ENCODE measurements at places on chromosomes 2 and 18.

DNA sequence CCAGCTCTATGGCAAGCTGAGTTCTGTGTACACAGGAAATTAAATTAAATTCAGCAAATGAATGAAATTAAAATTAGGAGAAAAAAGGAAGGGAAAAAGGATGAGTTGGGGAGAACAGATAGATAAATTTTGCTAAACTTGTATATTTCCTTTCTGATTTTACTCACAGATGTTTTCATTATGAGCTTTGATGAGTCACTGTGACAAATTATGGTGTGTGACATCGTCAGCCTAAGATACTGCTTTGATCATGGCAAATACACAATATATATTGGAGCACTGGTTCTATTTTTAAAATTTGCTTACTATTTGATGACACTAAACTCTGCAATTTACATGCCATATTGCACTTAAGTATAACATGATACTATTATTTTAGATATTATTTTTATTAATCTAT, 464.6 kb upstream of the SPHKAP start:
- no peak overlapping the region for H3K27ac ChIP-seq
- H3K36me3 ChIP-seq = no peaks in the 10 kb centered on the region
- H3K4me3 ChIP-seq = no peak overlapping the region
- no peak for DNase-seq

GRCh38 chr18:63339920-63340484, 20.4 kb upstream of the BCL2 start:
- no peaks in the 10 kb centered on the region for H3K36me3 ChIP-seq
- H3K4me3 ChIP-seq = no peak overlapping the region
- DNase-seq = no peak
- no peaks in the 10 kb centered on the region for H3K27me3 ChIP-seq
- no peak overlapping the region for H3K27ac ChIP-seq

DNA sequence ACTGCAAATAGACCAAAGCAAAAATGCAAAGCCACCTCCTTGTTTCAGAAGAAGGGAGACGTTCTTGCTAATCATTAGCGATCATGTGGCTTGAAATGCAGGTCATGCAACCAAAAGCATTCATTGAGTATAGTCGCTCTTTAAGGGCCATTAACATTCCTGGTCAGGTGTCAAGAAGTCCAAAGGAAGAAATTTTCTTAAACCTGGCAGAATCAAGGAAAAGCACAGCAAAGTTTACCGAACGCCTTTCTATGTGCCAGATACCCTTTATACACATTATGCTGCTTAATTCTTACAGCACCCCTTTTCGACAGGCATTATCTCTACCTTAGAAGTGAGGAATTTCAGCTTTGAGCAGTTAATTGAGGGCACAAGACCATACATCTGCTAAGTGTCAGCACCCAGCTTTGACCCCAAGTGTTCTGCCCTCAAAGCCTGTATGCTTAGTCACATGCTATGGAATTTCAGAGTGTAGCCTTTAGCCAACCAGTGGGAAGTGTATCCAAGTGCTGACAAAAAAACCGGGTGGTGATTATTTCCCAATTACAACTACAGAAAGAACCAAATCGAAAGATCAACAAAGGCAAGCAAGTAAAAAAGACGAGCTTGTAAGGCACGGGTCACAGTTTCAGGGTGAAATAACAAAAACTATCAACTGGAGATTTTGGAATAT, 70.8 kb downstream of the EPHA4 start:
- H3K36me3 ChIP-seq = no peaks in the 10 kb centered on the region
- H3K4me3 ChIP-seq = no peak overlapping the region
- peaks cover 31% of the 10 kb centered on the region for H3K4me1 ChIP-seq

- no peak for DNase-seq
- H3K4me3 ChIP-seq = no peak overlapping the region
- no peaks in the 10 kb centered on the region for H3K27me3 ChIP-seq
- H3K4me1 ChIP-seq = no peaks in the 10 kb centered on the region
- no peak overlapping the region for H3K27ac ChIP-seq
Observed at GRCh38 chr2:9573013-9573720, 17.5 kb upstream of the ADAM17 start.

GRCh38 chr2:142873831-142874287, 3.6 kb upstream of the KYNU start:
- H3K4me1 ChIP-seq = peaks cover 47% of the 10 kb centered on the region
- DNase-seq = no peak
- H3K27me3 ChIP-seq = no peaks in the 10 kb centered on the region
- peak overlapping the region; percentile 40 for H3K27ac ChIP-seq

- H3K4me3 ChIP-seq = no peak overlapping the region
- no peaks in the 10 kb centered on the region for H3K4me1 ChIP-seq
- no peak for DNase-seq
- H3K27ac ChIP-seq = no peak overlapping the region
Observed at GRCh38 chr18:37184209-37184868, 355.4 kb downstream of the KIAA1328 start.

DNA sequence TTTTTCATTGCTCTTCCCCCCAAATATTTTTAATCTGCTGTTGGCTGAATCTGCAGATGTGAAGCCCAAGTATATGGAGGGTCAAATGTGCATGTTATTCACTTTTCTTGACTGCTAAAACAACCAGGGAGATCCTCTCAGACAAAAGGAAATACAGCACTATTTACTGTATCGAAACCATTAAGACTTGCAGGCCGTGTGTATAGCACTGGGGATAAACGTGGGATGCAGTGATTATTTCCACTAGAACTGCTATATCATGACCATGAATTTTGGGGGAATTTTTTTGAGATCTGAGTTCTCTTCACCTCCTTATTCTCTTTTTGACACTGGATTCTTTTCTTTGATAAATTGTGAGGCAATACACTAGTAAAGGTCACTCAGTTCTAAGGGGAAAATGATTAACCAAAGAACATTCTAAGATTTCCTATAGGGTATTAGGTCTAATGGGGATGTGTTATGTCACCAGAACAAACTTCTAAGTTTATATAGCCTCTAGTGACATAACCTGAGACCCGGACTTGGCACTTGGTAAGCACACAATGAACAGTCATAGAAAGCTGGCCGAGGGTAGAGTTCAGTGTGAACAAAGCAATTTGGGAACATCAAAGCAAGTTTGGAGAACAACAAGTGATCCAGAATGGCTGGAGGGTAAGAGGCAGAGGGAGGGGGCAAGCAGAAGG, 14.9 kb upstream of the UGT1A1 start:
- no peaks in the 10 kb centered on the region for H3K36me3 ChIP-seq
- no peak overlapping the region for H3K4me3 ChIP-seq
- H3K4me1 ChIP-seq = peaks cover 9% of the 10 kb centered on the region
- H3K27me3 ChIP-seq = no peaks in the 10 kb centered on the region

- H3K4me3 ChIP-seq = no peak overlapping the region
- H3K36me3 ChIP-seq = no peaks in the 10 kb centered on the region
- H3K27ac ChIP-seq = no peak overlapping the region
- no peak for DNase-seq
Observed at GRCh38 chr2:106800976-106801655, 84.9 kb downstream of the ST6GAL2 start.

- H3K27ac ChIP-seq = no peak overlapping the region
- no peaks in the 10 kb centered on the region for H3K4me1 ChIP-seq
- DNase-seq = no peak
- no peaks in the 10 kb centered on the region for H3K36me3 ChIP-seq
Observed at GRCh38 chr2:109348671-109349502, 219.9 kb downstream of the SH3RF3 start.

- DNase-seq = no peak
- H3K27ac ChIP-seq = no peak overlapping the region
- no peaks in the 10 kb centered on the region for H3K36me3 ChIP-seq
- no peaks in the 10 kb centered on the region for H3K4me1 ChIP-seq
- no peaks in the 10 kb centered on the region for H3K27me3 ChIP-seq
- H3K4me3 ChIP-seq = no peak overlapping the region
Observed at GRCh38 chr2:99550368-99550767, 60.6 kb upstream of the REV1 start.

DNA sequence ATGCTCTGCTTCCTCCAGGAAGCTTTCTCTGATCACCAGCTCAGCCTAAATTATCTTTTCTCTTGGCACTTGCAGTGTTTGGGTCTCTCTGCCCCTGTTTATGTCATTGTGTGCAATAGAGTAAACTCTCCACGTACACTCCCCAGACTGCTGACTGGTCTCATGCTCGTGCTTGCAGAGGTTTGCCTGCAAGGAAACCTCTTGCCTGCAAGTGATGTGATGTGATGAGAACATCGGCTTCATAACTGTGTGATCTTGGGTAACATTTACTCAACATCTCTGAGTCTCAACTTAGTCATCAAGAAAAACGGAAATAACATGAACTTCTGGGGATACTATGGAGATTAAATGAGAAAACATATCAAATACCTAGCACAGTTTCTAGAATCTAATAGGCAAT, 92.3 kb downstream of the BIN1 start:
- DNase-seq = no peak
- H3K27me3 ChIP-seq = no peaks in the 10 kb centered on the region
- H3K4me3 ChIP-seq = no peak overlapping the region
- no peaks in the 10 kb centered on the region for H3K36me3 ChIP-seq
- no peak overlapping the region for H3K27ac ChIP-seq

DNA sequence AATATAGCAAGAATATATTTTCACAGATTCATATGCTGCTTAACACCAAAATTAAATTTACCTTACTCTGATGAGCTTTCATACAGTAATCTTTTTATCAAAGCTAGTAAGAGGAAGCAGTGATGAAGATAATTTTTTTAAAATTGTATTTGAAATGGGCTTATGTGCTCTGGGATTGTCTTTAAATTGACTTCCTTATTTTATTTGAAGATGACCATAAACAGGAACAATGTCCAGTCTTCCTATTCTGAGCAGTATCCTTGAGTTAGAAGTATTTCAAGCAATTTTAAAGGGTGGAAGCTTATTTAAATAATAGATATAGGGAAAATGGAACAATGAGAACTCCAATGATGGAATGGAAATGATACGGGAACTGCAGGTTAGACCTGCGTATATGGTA, 211.6 kb downstream of the MCFD2 start:
- H3K4me3 ChIP-seq = no peak overlapping the region
- H3K27me3 ChIP-seq = no peaks in the 10 kb centered on the region
- no peak for DNase-seq
- H3K36me3 ChIP-seq = no peaks in the 10 kb centered on the region
- peaks cover 25% of the 10 kb centered on the region for H3K4me1 ChIP-seq

DNA sequence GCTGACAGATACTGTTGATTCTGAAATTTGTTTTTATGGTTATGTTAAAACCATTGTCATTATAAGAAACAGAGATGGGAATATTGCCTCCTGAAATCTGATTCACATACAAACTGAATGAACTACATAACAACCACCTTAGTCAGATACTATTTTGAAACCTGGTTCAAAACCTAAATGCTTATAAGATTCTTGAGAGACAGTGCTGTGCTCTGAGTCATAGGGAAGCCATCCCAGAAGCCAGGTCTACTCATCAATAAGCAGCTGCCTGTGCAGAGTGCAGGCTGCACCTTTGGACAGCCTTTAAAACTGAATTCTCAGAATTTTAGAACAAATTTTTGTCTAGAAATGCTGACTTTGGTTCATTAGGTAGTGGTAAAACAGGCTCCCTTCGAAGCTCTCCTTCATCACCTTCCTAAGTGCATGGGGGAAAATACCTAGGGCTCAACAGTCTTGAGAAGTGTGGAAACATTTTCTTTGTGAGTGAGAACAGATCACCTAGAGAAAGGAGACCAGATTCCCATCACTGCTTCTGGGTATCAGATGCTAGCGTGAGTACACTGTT, at the start of gene SERPINB7:
SERPINB7 (plus strand) TSS at position 253 of the 565 bp plus-strand sequence. CDS start 6,955 bp downstream, outside the sequence.
- H3K27ac ChIP-seq = no peak within 1 kb of the TSS
- no peak for DNase-seq
- H3K27me3 ChIP-seq = no peaks in the 10 kb centered on the region
- H3K4me3 ChIP-seq = no peak within 1 kb of the TSS

GRCh38 chr2:21358976-21359375, 235.2 kb downstream of the TDRD15 start:
- H3K27ac ChIP-seq = peak overlapping the region; percentile 8
- H3K36me3 ChIP-seq = no peaks in the 10 kb centered on the region
- peak; percentile 9 for DNase-seq
- no peak overlapping the region for H3K4me3 ChIP-seq

GRCh38 chr18:57073501-57074187, 73.2 kb upstream of the BOD1L2 start:
- H3K4me1 ChIP-seq = no peaks in the 10 kb centered on the region
- no peaks in the 10 kb centered on the region for H3K27me3 ChIP-seq
- no peak overlapping the region for H3K4me3 ChIP-seq
- H3K27ac ChIP-seq = no peak overlapping the region
- no peaks in the 10 kb centered on the region for H3K36me3 ChIP-seq

GRCh38 chr2:67838205-67838604, 224.6 kb downstream of the C1D start:
- H3K4me1 ChIP-seq = no peaks in the 10 kb centered on the region
- no peak for DNase-seq
- H3K27ac ChIP-seq = no peak overlapping the region
- no peaks in the 10 kb centered on the region for H3K36me3 ChIP-seq
- no peak overlapping the region for H3K4me3 ChIP-seq

GRCh38 chr18:76367168-76368125, 127.6 kb downstream of the ZNF516 start:
- DNase-seq = no peak
- peak overlapping the region; percentile 69 for H3K27ac ChIP-seq
- H3K4me1 ChIP-seq = no peaks in the 10 kb centered on the region
- no peaks in the 10 kb centered on the region for H3K27me3 ChIP-seq
- H3K4me3 ChIP-seq = no peak overlapping the region

- no peaks in the 10 kb centered on the region for H3K36me3 ChIP-seq
- no peak overlapping the region for H3K4me3 ChIP-seq
- H3K27ac ChIP-seq = no peak overlapping the region
- no peaks in the 10 kb centered on the region for H3K4me1 ChIP-seq
- no peaks in the 10 kb centered on the region for H3K27me3 ChIP-seq
Observed at GRCh38 chr2:224171226-224171625, 132.1 kb upstream of the SERPINE2 start.

- no peaks in the 10 kb centered on the region for H3K4me1 ChIP-seq
- H3K27me3 ChIP-seq = no peaks in the 10 kb centered on the region
- H3K4me3 ChIP-seq = no peak overlapping the region
- no peak overlapping the region for H3K27ac ChIP-seq
- no peaks in the 10 kb centered on the region for H3K36me3 ChIP-seq
Observed at GRCh38 chr18:55465313-55465712, 122.7 kb downstream of the TCF4 start.

GRCh38 chr18:68397241-68398035, 317.5 kb downstream of the TMX3 start:
- no peaks in the 10 kb centered on the region for H3K36me3 ChIP-seq
- no peak overlapping the region for H3K4me3 ChIP-seq
- H3K27ac ChIP-seq = no peak overlapping the region
- H3K27me3 ChIP-seq = no peaks in the 10 kb centered on the region
- no peak for DNase-seq
- no peaks in the 10 kb centered on the region for H3K4me1 ChIP-seq

DNA sequence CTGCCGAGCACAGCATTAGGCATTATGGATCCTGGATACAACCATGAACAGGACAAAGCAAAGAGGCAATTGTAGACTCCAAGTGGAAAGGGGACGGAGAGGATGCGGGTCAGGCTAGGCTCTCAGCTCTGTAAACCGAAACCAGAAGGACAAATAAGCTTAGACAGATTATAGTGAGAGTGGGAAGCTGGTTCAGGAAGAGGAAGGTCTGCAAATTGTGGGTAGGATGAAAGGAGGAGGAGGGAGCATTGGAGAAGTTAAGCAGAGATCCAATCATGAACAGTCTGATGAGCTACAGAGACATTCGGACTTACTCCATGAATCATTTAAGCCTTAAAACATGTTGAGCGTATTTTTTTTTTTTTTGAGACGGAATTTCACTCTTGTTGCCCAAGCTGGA, 3.0 kb downstream of the MSH6 start:
- H3K36me3 ChIP-seq = peaks cover 2% of the 10 kb centered on the region
- no peak for DNase-seq
- H3K4me1 ChIP-seq = peaks cover 4% of the 10 kb centered on the region
- H3K4me3 ChIP-seq = no peak overlapping the region
- H3K27ac ChIP-seq = no peak overlapping the region
